ENCODE measurements at places on chromosomes 1 and 21. TPM values are rescaled to one million over a fixed set of nuclear protein-coding genes. Genes with fewer than 3 reads are reported as not detected.

The ODF2L gene
- 34.6 TPM for total RNA-seq

The MYOG gene
- not detected for total RNA-seq

The SLAMF9 gene
- not detected for total RNA-seq

The FAM72C gene
- total RNA-seq = 3.4 TPM

The LINGO4 gene
- total RNA-seq = not detected

All from Daoy (cell line).